ENCODE measurements at places on chromosomes 6 and 20.

- no peak for DNase-seq
These were observed 117.6 kb upstream of the CCN2 start for GRCh38 chr6:132068766-132069165.

- DNase-seq: no peak
These were observed 79.8 kb upstream of the EYS start for GRCh38 chr6:65786815-65787214.

GRCh38 chr20:444117-444516 is 18.2 kb downstream of the TBC1D20 start:
- no peak for DNase-seq

DNA sequence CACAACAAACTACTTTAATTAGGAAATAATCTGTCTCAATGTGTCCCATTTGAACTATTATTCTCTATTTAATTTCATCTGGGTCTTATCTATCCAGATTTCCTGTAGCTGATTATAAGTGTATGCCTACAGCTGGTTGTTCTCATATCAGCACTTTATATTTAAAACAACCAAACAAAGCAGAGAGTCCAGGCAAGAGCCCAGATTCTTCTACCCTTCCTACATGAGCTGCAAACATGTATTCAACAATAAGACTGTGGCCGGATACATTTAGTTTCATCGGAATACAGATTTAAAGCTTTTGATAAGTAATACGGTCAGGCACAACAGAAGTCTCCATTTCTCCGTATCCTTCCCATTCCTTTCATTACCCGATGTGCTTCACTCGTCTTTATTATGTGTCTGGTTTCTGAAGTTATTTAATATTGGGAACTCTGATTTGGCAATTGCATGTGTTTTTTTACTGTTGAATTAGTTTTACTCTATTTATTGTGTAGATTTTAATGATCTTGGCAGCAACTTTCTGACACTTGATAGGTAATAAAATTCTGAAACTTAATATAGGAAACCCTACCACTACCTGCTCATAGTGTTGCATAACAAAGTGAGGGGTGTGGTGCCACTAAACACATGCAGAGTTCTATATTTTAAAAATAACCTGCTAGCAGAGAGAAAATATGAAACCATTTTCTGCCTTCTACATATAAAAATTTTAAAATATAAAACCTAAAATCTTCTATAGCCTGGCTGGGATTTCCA is 653.5 kb upstream of the PTCHD4 start:
- no peak for DNase-seq

DNA sequence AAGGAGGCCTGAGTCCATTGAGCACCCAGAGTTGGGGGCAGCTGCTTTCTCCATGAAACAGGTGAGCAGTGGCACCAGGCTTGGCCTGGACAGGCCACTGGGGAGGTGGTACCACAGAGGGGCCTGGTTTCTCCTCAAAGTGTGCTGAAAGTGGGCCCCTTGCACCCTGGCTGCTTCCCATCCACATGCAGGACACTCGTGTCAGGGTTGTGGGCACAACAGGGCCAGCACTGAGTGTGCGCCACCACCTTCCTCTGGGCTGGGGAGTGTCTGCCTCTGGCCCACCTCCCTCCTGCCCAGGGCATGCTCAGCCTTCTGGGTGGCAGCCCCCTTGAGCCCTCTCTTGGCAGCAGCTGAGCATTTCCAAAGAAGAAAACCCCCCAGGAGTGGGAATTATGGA is 5.2 kb upstream of the SLC22A1 start:
- DNase-seq: no peak

GRCh38 chr20:48957053-48957481 is 35.6 kb downstream of the ARFGEF2 start:
- DNase-seq: no peak

GRCh38 chr6:157800420-157801237 is 22.4 kb upstream of the SNX9 start:
- peak; percentile 27 for DNase-seq

GRCh38 chr6:105364243-105364642 is 38.6 kb downstream of the PREP start:
- no peak for DNase-seq

GRCh38 chr6:11318835-11319813 is 86.7 kb upstream of the NEDD9 start:
- no peak for DNase-seq

DNA sequence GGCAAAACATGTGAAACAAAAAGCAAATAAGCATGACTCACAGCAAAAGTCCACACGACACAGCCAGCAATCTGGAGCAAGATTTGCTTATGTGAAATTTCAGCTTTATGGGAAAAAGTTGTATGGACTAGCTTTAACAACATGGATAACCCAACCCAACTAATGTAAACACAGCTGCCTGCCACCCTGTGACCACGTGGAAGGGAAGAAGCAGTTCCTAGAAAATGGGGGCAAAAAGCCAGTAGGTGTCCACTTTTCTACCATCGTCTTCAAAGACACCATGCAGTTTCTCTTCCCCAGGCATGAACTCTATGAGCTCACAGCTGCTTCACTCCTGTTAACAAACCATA is 425.4 kb upstream of the RNF217 start:
- no peak for DNase-seq

- DNase-seq: no peak
These were observed 3.4 kb upstream of the MICAL1 start for GRCh38 chr6:109458774-109459531.

DNA sequence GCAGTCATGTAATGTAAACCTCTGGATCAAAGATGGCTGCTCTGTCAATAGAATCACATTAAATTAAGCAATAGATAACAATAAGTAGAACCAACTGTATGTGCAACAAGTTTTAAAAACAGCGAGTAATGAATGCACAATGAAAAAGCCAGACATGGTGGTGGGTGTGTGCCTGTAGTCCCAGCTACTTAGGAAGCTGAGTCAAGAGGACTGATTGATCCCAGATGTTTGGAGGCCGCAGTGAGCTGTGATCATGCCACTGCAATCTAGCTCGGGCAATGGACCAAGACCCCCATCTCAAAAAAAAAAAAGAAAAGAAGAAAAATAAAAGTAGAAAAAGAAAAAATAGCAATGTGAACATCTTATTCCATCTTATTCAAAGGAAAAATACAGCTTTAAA is 558.7 kb upstream of the MMS22L start:
- DNase-seq: no peak

GRCh38 chr6:21749754-21750153 is 156.2 kb downstream of the SOX4 start:
- DNase-seq: no peak

- no peak for DNase-seq
These were observed 141.1 kb downstream of the EPHA7 start for GRCh38 chr6:93278241-93278640.

GRCh38 chr6:117548797-117549301 is 53.5 kb downstream of the GOPC start:
- peak; percentile 63 for DNase-seq

DNA sequence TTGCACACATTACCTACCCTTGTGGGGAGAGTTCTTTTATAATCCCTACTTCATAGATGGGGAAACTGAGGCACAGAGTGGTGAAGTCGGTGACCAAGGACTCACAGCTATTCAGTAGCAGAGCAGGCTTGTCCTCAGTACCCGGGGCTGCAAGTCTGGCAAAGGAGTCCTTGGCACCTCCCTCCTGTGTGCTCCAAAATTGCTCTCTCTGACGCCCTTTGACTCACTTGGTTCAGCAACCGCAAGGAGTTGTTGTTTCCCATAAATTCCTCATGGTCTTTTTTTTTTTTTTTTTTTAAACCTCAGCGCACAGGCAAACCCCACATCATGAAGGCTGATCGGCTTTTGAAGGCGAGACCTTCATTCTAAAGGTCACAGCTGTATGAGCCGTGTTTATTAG is 143.2 kb downstream of the CEBPB start:
- DNase-seq: no peak

- no peak for DNase-seq
These were observed 131.7 kb downstream of the PLCB4 start for GRCh38 chr20:9200620-9201019.

DNA sequence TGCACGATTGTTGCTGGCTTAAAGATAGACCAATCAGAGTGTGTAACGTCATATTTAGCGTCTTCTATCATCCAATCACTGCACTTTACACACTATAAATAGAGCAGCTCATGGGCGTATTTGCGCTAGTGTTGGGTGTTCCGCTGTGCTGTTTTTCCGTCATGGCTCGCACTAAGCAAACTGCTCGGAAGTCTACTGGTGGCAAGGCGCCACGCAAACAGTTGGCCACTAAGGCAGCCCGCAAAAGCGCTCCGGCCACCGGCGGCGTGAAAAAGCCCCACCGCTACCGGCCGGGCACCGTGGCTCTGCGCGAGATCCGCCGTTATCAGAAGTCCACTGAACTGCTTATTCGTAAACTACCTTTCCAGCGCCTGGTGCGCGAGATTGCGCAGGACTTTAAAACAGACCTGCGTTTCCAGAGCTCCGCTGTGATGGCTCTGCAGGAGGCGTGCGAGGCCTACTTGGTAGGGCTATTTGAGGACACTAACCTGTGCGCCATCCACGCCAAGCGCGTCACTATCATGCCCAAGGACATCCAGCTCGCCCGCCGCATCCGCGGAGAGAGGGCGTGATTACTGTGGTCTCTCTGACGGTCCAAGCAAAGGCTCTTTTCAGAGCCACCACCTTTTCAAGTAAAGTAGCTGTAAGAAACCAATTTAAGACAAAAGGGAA is 57.9 kb downstream of the TRIM38 start:
- no peak for DNase-seq

- DNase-seq: no peak
These were observed 157.2 kb downstream of the PTPRT start for GRCh38 chr20:43032459-43032858.

- DNase-seq: peak; percentile 91
These were observed 70.2 kb downstream of the LYRM4 start for GRCh38 chr6:5190507-5190906.

DNA sequence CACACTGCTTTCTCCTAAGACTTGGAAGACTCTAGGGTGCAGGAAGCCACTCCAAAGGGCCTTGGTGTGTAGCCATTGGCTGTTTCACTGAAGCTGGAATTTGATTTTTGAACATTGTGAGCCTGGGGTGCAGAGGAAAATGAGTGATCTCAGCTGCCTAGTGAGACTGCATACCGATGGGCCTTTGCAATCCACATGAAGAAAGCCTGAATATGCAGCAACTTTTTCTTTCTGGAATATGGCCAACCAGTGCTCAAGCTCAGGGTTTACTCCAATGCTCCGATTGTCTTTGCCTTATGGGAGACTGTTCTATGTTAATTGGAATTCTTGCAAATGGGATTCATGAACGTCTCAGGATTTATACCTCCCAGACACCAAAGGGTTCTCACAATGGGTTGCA is 242.6 kb downstream of the DOK5 start:
- DNase-seq: no peak
